ENCODE measurements at places on chromosomes 5 and 9.

DNA sequence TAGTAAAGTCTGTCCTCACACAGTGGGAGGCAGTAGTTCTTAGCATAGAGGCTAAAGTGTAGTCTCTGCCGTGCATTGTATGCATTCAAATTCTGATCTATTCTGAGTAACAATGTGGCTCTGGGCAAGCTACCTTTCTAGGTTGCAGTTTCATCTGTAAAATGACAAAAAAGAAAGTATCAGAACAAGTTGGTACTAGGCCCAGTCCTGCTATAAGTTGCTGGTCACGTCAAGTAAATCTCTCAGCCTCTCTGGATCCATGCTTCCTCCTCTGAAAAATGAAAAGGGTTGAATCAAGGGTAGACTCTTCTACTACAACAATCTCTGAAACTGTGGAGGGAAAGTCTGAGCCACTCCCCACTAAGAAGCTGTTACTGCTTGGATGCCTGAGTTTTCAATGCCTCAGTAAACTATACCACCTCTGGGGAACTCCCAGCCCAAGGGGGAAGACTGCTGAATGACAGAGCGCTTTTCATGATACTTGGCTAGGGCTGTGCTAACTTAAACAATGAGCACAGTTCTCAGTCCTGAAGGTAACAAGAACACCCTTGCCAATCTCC is 34.5 kb upstream of the SPARC start:
- DNase-seq = no peak

- DNase-seq = no peak
Measured at GRCh38 chr9:4490705-4491625, 697 bp downstream of the SLC1A1 start.

GRCh38 chr5:92941806-92942205 is 639.2 kb downstream of the NR2F1-AS1 start:
- no peak for DNase-seq

- no peak for DNase-seq
Measured at GRCh38 chr5:156128026-156128425, 198.9 kb upstream of the SGCD start.

GRCh38 chr9:108707120-108707519 is 148.7 kb downstream of the ACTL7B start:
- no peak for DNase-seq

All from T-cell (primary cell).